ENCODE measurements at places on chromosomes 11 and 22.

- no peak for DNase-seq
Observed at GRCh38 chr11:67548555-67549110, 25.4 kb upstream of the CABP2 start.

DNA sequence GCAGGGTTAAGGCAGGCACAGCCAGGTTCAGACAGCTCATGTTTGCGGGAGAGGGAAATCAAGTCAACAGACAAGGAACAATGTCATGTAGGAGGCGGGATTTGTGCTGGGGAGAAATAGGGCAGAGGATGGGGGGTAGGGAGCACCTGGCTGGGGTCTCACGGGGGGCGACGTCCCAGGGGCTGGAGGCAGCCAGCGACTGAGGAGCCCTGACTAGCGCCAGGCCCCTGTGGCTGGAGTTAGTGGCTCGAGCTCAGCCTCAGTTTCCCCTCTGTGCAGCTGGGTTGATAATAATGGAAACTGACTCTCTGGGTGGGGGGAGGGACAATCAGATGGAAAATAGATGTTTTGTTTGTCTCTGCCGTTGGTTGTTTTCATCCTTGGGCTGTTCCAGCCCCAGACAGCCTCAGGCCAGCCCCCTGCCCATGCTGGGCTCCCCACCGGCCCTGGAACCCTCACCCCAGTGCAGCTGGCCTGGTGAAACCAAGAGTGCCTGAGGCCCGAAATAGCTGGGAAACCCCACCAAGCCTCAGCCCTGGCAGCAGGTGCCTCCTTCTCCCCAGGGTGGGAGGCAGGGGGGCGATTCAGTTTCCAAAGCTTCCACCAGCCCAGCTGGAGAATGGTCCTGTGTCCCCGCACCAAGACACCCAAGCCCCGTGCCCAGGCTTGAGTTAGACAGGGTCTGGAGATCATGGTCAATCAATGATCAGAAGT lies 44.1 kb downstream of the IGLL5 start:
- no peak for DNase-seq

GRCh38 chr22:39658367-39658766 lies 87.8 kb downstream of the CACNA1I start:
- no peak for DNase-seq

DNA sequence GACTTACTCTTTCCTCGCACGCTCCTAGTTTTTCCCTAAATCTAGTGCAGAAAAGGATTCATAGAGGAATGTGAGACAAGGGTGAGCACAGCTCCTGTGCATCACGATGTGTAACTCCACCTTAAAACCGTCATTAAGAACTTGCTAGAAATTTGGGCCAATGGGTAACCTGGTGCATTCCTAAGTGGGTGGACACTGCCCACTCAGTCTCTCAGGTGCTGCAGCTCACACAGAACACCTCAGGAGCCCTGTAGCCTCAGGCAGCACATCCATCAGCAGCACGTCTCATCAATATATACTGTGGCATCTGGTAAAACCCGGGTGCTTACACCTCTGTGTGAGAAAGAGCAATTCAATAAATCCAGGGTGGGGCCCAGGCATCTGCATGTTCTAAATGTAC lies 12.4 kb downstream of the POU2AF3 start:
- DNase-seq, result no peak

- DNase-seq, result no peak
Observed at GRCh38 chr11:75347781-75348566, 3.5 kb downstream of the ARRB1 start.

DNA sequence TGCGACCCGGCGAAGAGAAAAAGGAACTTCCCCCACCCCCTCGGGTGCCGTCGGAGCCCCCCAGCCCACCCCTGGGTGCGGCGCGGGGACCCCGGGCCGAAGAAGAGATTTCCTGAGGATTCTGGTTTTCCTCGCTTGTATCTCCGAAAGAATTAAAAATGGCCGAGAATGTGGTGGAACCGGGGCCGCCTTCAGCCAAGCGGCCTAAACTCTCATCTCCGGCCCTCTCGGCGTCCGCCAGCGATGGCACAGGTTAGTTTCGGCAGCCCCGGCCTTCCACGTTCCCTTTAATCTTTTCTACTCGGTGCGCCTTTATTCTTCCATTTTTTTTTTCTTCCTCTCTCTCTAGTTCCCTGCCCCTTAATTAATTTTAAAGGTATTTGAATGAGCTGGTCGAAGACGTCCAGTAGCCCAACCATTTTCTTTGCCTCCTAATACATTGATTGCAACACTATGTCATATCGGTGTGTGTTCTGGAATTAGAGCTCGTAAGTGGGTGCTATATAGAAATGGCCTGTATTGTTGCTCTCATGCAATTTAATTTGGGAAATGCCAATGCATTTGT lies 537 bp downstream of the EP300 start:
- DNase-seq, result peak; percentile 20

DNA sequence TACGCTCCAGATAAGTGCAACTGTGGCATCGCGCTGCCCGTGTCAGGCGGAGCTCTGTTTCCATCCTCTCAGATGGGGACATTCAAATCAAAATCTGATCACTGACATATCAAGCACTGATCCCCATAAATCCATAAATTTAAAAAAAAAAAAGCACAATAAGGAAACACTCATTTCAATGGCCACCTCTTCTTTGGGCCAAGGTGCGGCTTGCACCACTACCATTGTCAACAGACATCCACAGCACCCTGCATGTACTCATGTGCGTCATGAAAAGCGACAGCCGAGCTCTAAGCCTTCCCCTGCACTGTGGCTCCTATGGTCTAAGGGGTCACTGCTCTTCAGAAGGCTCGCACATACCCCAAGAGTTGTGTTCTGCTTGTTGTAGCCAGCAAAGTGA lies 26.7 kb upstream of the SERPIND1 start:
- no peak for DNase-seq

DNA sequence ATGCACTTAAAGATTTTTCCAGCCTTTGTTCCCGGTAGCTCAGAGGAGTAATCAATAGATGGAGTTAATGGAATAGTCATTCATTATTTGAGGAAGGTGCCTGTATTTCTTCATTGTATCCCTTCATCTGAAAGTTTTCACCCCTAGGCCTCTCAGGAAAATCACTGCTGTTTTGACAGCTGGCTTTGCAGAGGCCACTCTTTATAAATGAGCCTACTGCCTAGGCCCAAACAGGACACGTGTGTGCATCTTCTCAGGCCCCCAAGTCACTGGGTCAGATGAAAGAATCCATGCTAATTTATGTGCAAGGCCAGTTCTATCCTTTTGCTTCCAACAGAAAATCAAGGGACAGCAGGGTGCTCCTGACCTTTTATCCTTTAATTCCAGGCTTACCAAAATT lies 76.8 kb downstream of the MPPED2 start:
- DNase-seq, result no peak

- no peak for DNase-seq
Observed at GRCh38 chr11:112771851-112772250, 189.4 kb upstream of the NCAM1 start.

DNA sequence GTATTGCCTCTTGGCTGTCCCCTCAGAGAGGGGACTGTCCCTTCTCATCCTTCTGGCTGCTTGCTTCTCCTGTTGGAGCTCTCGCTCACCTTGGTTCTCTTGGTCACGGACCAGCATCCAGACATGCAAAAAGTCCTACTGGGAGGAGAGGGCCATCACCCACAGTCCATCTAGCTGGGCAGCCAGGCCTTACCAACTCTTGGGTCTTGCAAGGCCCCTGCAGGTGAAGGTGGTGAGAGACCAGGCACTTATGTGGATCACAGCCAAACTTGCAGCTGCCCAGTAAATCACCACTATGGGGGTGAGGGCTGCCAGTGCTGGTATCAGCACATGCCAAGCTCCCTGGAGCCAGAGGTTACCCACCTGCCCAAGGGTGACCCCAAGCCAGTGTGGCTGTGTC lies 36.3 kb downstream of the KCNQ1OT1 start:
- no peak for DNase-seq

DNA sequence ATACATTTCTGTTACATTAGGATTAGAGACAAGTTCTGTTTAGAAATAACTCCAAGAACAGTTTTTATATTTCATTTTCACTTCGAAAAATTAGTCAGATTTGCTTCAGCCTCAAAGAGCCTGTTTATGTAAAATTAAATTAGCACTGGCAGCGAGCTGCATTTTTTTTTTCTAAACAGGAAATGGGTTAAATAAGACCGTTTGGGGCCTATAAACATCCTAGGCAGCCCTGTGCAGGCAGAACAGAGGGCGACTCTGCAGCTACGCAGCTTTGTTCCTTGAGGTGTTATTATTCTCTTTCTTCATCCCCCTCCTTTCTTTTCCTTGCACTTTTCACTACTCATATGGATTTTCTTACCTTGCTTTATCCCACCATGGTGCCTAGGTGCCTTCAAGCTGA lies 48.7 kb downstream of the CWC15 start:
- DNase-seq, result no peak

DNA sequence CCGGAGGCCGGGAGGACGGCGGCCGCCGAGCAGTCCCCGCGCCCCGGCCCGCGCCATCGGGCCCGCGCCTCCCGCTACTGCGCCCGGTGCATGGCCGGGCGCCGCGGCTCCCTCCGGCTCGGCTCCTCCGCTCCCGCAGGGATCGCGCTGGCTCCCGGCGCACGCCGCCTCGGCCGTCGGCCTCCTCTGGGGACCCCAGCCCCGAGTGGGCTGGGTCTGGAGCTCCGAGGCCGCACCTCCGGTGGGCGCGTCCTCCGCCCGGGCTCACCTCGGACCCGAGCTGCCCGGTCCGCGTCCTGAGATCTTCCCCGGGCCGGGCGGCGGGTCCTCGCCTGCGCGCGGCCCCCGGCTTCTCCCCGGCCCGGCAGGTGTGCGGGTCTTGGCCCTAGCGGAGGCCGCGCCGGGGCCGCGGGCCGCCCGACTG lies 251 bp downstream of the SHISA8 start:
- no peak for DNase-seq

- no peak for DNase-seq
Observed at GRCh38 chr11:46356924-46357482, 9.7 kb downstream of the DGKZ start.

- DNase-seq, result no peak
Observed at GRCh38 chr11:32309530-32310213, 125.7 kb downstream of the WT1 start.

DNA sequence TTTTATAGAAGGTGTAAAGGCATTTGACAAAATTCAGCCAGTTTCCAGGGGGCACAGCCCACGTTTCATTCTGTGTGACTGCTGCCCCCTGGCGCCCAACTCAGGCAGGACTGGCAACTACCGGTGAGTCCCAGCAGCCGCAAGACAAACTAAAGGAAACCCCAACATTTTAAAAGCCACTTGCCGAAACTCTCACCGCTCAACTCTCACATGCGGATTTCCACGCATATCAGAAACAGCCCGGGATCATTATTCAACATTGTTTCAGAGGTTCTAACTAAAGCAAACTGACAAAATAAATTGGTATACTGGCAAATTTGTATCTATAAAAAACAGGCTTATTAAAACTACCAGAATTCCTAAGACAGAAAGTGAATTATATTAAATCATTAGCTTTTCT lies 48.2 kb downstream of the MORC2 start:
- peak; percentile 60 for DNase-seq

Measured in GM12892 (cell line).